ENCODE measurements at places on chromosomes 4 and X.

DNA sequence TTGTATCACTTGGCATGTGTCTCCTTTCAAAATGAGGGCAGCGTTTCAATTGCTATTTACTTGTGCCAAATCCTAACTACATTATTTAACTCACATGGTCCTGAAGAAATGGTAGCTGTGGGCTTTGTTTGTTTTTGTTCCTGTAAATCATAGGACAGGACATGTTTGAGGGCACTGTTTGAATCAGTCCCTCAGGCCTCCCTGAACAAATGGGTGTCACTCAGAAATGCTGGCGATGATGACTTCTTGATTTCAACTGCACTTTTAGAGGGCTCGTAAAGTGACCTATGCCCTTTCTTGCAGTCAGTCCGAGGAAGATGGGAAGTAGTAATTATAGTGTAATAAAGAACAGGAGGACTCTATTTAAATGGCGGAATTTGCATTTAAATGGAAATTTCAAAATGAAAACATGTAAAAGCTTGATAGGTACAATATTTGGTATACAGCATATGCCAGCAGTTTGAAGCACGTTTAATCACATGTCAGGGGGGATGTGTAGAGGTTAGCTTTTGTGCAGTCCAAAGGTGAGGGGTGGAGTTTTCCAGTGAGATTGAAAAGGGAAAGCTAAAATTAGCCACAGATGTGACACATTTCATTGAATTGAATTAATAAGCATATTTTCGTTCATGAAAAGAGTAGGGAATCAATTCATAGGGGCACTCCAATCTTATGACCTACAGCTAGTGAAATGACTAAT, 1958.7 kb upstream of the IGFBP7 start:
- no peak for DNase-seq

- no peak for DNase-seq
Measured at GRCh38 chr4:145536044-145536443, 54.4 kb downstream of the SMAD1 start.

GRCh38 chr4:173777421-173777820, 247.4 kb upstream of the HAND2 start:
- DNase-seq: no peak

DNA sequence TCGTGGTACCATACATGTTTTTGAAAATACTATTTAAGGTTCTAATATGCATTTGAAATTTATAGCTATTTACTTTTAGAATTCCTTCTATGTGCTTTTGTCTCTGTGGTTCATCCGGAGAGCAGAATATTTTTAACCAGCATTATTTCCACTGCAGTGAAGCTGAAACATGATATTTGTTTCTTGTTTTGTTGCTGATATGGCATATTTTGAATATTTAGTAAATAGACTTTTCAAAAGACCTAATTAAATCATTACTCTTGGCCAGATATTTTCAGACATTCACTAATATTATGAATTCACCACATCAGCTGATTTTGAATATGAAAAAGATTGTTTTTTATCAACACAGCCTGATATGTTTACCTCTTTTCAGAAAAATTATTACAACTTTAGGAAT, 87.0 kb downstream of the FAT4 start:
- no peak for DNase-seq

GRCh38 chrX:153771415-153772315, 7.6 kb downstream of the PLXNB3 start:
- DNase-seq: no peak

DNA sequence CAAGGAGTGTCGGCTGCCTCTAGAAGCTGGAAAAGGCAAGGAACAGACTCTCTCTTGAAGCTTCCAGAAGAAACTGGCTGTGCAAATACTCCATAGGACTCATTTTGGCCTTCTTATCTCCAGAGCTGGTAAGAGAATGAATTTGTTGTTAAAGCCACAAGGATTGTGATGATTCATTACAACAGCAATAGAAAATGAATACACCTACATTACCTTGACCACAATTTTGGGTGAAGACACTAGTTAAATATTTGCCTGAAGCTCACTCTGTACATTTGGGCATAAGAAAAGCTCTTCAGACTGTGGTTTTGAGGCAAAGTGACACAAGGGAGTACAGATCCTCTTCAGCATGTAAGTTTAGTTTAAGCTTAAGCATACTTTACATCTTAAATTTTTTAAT, 134.5 kb upstream of the TLL1 start:
- DNase-seq: no peak

GRCh38 chr4:8580321-8581093, at the start of gene GPR78:
GPR78 (plus strand) TSS chr4:8580392; CDS start chr4:8580983, 591 bp downstream.
- no peak for DNase-seq

DNA sequence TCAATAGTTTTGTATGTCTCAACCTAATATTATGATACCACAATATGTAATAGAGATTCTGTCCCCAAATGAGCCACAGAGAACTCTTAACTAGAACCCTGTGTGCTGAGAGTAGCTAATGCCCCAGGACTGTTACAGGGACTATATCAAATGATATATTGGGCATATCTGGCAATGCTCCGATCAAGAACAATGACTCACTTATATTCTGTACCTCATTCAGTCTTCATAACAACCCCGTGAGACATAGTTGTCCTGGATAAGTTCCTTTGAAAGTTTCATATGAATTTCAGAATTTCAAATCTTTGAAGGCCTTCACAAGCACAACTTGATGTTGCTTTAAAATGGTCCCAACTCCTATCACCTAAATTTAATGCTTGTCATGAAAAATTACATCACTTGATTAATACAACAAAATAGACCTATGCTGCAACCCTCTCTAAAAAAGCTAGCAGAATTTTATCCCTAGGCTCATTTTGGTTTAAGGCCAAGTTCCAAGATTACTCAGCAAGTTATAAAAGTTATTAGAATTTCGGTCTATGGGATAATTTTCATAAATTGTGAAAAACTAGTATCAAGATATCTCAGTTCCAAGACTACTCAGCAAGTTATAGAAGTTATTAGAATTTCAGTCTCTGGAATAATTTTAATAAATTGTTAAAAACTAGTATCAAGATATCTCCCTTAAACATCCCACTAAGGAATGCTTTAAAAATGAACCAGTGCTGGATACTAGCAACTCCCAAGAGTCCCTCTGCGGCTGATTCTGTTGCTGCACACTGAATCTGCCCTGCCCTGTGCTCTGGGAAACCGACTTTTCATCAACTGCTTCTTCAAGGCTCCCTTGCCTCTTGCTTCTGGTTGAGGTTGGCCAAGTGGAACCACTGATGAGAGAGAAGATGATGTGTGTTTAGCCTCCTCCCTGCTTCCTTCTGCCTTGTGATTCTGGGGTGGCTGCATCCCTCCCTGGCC, 6.0 kb upstream of the ANXA3 start:
- DNase-seq: no peak

GRCh38 chr4:157270108-157270507, 49.6 kb downstream of the GRIA2 start:
- DNase-seq: no peak

- DNase-seq: no peak
Measured at GRCh38 chrX:39196192-39197102, 395.2 kb downstream of the MID1IP1 start.

- DNase-seq: no peak
Measured at GRCh38 chr4:143311924-143312323, 24.8 kb upstream of the GAB1 start.

GRCh38 chrX:129613596-129613995, 41.2 kb downstream of the APLN start:
- no peak for DNase-seq

GRCh38 chr4:145734576-145735346, 54.8 kb downstream of the C4orf51 start:
- no peak for DNase-seq

- DNase-seq: no peak
Measured at GRCh38 chr4:10091531-10092181, 24.9 kb downstream of the WDR1 start.

- DNase-seq: no peak
Measured at GRCh38 chrX:14015941-14016340, 13.8 kb downstream of the GEMIN8 start.

DNA sequence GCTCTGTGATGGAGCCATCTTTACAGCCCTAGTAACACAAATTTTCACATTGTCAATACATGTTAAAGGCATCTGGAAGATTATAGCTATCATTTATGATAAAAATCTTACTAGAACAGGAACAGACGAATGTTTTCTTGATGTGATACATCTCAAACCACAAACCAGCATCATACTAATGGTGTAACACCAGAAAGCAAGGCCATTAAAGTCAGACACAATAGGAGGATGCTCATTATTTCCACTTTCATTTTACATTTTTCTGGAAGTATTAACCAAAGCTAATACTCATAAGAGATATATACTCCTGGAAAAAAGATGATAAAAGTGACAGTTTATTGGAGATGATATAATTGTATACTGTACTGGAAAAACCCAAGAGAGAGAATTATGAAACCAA, 5.3 kb downstream of the AKAP14 start:
- DNase-seq: no peak

DNA sequence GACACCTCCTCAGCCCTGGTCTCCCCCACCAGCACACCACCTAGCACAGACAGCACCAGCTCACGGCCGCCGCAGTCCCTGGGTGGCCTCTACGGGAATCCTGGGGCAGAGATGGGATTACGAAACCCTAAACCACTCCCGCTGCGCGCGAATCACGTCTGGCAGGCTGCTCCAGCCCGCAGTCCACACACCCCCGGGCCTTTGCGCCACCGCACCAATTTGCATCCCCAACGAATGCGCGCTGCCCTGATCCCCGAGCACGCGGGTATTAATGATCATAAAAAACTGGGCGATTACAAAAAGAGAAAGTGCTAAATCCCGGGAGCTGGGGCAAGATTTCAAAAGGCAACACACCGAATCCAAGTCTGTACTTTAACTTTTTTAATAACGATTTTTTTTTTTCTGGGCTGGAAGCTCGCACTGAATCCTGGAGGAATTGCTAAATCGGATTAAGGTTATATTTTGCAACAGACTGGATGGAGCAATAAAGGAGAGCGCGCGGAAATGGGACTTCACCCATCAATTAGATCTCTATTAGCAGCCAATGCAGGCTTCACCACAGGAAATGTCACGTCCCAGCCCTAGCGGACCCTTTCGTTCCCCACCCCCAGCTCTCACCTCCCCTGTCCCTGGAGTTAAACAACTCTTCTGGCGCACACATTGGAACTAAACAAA, 69.8 kb upstream of the TMEM33 start:
- DNase-seq: no peak

DNA sequence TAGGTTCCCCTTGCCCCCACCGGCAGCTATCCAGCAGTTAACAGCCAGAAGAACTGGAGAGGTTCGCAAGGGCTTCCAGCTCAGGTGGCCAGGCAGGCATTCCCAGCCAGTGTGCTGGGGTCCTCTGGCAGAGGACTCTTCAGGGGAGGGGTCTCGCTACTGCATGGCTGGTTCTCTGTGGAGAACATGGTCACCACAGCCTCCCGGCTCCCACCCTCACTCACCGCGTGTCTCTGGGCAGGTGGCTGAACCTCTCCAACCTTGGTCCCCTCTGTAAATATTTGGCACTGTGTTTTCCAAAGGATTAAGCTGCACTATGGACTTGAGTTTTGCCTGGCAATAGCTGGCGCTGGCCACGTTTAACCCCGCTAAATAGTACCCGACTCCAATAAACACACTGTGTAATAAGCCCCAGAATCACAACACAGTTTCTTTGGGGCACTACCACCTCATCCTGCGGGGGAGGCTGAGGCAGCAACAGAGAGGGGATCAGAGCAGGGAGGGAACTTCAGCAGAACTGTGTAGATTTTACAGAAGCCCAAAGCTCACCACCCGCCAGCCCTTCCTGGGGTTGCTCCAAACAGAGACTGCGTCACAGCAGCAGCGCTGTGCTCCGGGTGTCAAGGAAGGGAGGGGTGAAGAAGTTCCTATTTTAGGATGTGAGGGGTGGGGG, 15.2 kb downstream of the BCOR start:
- no peak for DNase-seq

DNA sequence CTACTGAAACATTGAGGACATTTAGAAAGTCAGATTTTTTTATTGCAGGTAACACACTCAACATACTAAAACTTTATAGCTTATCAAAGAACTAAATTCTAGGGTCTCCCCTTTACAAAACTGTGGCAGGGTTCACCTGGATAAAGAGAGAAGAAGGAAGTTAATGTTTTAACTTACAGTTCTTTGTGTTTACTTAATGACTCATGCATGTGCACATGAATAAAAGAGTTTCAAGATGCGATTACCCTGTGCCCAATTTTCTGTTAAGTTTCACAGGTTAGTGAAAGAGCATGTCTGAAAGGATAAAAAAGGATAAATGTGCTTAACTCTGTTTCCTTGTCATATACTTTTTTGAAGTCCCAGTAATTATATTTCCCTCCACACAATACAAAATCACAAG, 16.8 kb downstream of the DCAF8L1 start:
- no peak for DNase-seq

DNA sequence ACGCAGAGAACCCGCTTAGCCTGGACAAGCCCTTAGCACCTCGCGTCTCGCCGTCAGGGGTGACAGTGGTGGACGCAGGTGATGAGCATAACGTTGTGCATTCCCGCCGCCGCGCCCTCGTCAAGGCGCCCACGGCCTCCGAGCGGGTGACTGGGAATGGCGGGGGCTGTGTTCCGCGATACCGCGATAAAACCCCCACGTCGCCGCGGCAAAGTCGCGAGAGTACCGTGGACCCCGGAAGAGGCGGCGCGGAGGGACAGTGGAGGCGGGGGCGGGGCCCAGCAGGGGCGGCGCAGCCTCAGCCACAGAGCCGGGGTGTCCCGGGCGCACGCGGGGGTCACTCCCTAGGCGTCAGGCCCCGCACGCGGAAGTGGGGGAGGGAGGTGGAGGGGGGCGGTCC, 53.8 kb downstream of the ZFYVE28 start:
- no peak for DNase-seq

DNA sequence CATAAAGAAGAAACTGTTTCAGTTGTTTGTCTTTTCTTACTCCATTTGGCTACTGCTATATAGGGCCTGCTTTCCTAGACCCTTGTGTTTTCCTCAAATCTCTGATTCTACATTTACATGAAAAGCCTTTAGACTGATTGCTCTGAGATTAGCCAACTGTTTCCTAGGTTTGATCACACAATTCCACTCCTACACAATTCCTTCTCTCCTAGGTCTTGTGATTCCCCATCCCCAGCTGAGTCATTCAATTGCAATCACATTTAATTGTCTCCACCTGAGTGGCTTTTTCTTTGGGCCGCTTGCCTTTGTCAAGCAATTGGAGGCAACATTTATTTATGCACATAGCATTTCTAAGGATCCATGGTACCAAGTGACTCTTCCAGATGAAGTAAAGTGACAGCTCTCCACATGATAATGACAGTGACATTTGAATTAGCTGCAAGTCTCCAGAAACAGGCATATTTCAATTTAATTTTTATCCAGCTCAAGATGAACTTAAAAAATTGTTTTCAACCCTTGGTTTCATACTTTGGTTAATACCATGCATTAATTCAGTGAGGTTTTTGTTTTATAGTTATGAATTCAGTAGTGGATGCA, 35.8 kb downstream of the ATXN3L start:
- DNase-seq: no peak

Measured in cortex of kidney (tissue), 1 donor.